C1 segment of cervical spinal cord (tissue), 14 donors: ENCODE measurements at places on chromosomes 5 and 9.

GRCh38 chr9:133709015-133709611, 29.0 kb downstream of the SARDH start:
- no peak for DNase-seq

- no peak for DNase-seq
Observed at GRCh38 chr9:26746357-26747072, 146.1 kb downstream of the CAAP1 start.

DNA sequence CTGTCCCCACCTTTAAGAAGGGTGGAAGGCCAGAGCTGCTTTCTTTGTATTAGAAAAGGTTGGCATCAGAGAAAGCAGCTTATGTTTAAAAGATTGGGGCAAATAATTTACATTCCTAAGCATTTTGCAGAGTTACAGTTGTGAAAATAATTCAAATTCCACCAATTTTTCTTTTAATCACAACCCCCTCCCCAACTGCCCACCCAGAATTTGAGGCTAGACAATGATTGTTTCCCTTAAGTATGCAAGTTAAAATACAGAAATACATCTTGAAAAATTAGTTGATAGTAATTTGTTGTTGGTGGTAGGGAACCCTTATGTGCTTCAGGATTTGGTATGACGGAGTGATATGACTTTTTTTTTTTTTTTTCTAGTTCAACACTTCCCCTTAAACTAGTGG, 133.0 kb downstream of the ZSWIM6 start:
- DNase-seq = no peak

DNA sequence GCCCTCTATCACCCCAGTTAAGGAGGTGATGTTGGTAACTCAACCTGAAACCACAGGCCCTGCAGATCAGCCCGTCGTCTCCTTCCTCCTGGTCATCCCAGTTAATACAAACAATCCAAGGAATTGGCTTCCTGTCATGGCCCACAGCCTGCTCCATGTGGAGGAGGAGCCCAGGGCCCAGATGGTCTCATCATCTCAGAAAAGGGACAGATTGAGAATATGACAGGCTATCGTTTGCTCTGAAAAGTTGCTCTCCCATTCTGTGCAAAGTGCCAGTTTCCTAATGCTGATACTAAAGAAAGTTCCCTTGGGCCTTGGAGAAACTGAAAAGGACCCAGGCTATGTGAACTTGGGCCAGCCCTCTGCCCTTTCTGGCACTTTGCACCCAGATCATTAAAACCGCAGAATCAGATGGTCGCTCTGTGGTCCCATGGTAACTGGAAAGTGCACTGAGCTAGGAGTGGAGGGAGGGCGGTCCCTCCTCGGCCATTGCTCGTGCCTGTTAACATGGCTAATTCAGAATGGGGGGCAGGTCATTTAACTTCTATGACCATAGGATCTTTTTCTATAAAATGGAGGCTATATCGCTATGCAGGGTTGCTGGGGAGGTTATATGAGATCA, 675 bp upstream of the SPAAR start:
- no peak for DNase-seq

DNA sequence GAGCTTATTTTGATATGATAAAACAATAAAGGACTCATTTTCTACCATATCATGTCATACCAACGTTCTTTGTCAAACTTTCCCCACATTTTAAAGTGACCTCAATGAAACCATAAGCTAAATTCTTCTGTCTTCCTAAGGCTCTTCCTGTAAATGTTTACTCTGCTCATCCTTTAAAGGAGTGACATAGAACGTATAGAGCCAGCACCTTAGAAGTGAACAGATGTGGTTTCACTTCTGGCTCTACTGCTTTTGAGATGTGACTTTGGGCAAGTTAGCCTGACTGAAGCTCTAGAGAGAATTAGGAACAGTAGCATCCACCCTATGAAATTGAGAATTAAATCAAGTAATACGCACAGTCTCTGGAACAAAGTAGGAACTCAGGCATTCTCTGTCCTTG, 24.1 kb downstream of the SAR1B start:
- no peak for DNase-seq

DNA sequence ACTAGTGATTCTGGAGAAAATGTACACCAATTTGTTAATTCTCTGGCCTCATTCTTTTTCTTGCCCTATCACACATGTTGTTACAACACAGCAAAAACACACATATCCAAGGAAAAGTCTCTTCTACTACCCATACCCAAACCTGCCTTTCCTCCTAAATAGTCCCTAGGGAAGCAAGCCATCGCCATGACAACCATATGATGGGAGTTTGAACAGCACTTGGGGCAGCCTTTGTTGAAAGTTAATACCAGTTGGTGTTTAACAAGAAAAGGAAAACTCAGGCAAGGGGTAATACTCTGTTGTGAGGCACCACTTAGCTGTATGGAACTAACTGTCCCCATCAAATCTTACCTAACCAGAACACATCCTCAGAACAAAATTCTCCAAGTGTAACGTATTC, 1.7 kb downstream of the TRPM3 start:
- DNase-seq = no peak

DNA sequence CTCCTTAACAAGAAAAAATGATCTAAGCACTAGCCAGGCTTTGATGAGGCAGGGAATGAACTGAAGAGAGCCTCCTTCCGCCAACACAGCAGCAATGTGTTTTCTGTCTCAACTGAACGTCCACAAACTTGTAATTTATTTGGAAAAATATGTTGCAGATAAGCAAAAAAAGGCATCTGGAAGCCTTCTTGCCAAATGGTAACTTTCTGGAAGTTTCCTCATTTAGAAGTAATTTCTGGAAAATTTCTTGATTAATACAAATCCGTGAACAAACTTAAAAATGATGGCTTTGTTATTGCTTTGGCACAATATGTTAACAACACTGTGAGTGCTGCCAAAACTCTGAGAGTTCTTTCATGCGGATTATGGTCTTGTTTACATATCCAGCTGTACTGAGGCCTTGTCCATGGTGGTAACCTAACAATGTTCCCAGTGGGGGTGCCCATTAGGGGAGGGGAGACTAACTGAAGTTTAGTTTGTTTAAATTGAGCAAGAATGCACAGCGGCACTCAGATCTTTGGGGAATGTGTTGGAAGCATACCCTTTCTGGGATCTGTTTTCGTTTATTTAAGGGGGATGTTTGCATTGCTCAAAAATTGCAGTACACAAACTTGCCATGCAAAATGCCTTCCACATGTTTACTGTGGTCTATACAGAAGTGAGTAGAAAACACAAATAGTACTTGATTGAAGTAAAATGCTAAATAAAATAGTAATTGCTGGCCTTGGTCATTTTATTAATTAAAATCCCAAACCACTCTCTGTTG, 334.7 kb downstream of the NR2F1-AS1 start:
- peak; percentile 6 for DNase-seq

DNA sequence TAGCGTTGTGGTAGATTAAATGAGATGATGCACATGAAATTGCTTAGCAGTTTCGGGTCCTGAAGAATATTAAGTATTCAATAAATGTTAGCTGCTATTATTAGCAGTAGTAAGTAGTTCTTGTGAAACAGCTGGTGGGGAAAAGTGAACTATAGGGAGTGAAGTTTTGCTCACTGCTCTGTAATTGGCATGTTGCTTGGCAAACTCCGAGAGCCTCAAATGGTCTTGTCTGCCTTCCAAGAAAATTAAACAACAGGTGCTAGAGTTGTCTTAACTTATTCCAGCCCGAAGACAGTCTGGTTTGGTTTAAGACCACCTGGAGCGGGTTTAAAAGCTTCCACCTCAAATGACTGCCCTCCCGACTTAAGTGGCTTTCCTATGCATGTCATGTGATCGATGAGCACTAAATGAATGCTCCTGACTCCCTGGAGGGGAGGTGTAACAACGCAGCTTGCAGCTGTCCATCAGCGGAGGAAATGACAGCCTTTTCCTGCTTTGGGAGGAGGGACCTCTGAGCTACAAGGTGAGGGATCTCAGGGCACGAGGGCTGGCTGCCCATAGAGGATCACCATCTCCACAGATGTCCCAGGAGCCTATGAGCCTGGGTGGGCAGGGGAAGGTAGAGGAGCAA, 202.9 kb upstream of the PANK3 start:
- DNase-seq = no peak

DNA sequence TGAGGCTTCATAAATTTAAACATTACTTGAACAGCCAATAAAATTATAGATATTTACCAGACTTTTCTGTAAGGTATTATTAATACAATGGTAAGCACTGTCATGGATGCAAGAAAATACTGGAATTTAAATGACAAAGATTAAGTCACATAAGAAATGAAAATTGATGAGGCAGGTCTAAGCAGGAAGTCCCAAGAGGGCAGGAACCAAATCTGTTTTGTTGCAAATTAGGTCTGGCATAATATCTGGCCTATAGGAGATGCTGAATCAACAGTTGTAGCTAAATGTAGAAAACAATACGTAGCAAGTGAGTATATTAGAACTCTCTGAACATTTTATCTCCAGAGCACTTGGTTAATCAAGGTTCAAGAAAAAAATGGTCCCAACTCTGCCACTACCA, 142.5 kb downstream of the EBF1 start:
- DNase-seq = no peak

DNA sequence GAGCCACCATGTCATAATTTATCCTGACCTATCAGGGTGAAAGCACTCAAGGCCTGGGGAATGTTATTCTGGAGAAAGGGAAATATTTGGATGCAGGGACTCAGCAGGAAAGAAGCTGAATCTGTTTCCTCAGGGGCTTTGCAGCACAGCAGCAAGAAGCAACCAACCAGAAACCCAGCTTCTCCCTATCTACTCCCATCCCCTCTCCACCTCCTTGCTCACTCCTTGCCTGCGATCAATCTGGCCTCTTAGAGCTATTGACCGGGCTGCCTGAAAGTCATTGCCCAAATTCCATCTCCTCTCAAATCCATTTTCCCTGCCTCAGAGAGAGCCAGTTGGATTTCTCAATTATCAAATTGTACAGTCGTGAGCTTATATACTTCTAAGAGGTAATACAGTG, 542.0 kb upstream of the TRPC7 start:
- no peak for DNase-seq

GRCh38 chr9:72412483-72413040, 47.6 kb upstream of the ZFAND5 start:
- no peak for DNase-seq

DNA sequence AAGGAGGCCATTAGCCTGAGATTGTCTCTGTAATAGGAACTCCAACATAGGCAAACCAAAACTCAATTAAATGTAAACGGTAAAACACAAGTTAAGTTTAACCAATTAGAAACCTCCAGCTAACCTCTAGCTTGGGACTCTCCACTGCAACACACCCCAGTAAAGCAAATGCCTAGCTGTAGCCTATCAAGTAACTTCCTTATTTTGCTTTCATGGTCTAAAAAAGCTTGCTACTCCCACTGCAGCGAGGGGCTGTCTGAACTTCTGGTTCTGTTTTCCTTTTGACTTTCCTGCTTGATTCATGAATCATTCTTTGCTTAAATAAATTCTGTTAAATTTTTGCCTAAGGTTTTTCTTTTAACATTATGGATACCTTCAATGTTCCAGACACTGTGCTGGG, 24.4 kb upstream of the C5orf46 start:
- no peak for DNase-seq

DNA sequence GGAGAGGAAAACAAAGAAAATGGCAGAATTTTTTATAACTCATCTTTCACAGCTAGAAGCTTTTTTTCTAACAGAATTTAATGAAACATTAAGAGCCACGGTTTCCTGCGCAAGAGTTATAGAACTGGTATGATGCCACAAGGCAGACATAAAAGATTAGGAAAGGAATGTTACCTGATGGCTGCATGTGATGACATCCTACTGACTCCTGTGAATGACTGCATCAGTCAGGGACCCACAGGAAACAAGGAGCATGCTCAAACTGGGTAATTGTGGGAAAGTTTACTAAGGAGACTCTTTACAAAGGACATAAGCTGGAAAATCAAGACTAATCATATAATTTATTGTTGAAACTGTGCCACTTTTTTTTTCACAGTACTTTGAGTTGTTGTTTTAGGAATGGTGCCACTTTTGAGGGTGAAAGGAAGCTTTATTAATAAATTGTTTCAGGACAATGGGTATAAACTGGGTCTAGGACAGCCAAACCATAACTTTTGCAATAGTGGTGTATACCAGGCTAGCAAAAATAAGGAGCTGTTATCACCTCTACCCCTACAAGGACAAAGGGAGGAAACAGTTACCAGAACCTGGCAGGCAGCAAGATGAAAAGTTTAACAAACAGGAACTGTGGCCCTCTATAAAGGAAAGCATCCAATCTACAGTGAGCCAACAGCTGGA, 5.1 kb upstream of the TSLP start:
- no peak for DNase-seq

- DNase-seq = no peak
Observed at GRCh38 chr9:5455181-5455580, 4.8 kb downstream of the CD274 start.

- no peak for DNase-seq
Observed at GRCh38 chr9:8365029-8365428, 565.5 kb upstream of the DMAC1 start.
